ENCODE measurements at places on chromosomes 1 and 21. TPM values are rescaled to one million over a fixed set of nuclear protein-coding genes. Genes with fewer than 3 reads are reported as not detected.

DNA sequence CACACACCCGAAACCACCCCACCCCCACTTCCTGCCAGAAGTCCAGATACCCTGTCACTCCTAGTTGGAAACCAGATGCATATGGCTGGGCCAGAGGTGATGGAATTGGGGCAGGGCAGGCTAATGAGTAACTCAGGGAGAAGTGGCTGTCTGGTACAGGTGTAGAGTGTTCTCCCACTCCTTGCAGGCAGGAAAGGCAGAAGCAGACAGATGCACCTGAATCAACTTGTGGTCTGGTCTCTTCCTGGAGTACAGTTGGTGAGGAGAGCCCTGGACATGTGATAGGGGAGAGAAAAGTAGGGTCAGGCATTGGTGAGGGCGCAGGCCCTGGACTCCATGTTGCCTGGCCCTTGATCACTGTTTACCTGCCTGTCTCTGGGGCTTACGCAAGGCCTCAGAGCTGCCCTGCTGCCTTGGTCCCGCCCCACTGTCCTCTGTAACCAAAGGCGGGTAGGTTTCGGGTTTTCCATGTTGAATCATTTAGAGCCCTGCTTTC lies 2.5 kb downstream of the CGN start:
- peaks cover 29% of the 10 kb centered on the region for H3K4me1 ChIP-seq
- no peak overlapping the region for H3K4me3 ChIP-seq
- DNase-seq: no peak
- no peaks in the 10 kb centered on the region for H3K36me3 ChIP-seq

DNA sequence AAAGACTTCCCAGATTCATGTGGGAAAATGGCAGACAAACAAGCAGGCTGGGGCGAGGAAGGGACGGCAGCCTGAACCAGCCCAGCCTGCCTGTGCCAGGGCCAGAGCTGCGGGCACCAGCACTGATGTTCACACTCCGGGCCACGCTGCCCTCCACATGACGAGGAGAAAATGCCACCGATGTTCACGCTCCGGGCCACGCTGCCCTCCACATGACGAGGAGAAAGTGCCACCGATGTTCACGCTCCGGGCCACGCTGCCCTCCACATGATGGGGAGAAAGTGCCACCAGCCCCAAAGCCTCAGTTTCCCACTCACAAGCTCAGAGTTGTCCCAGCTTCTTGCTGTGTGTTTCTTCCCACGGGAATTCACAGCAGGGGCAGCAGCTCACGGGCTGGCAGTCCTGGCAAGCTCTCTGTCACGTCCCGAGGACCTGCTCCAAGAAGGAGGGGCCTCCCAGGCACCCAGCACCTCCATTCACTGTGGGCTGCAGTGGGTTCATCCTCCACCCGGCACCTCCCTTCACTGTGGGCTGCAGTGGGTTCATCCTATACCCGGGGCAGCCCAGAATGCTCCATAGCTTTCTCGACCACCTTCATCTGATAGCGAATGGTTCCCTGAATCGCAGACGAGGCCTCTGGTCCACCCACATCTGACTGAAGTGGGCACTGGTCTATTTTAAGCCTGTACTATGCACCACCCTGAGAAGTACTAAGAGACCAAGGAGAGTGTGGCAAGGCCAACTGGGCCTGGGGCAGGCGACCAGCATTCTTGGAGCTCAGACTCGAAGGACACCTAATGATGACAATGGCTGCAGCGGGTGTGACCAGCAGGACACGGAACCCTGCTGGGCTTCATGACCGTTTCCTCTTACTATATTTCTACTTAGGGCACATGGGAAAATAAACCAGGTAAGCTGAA lies 108.8 kb downstream of the NPHP4 start:
- no peaks in the 10 kb centered on the region for H3K27me3 ChIP-seq
- no peak overlapping the region for H3K27ac ChIP-seq
- H3K4me3 ChIP-seq: no peak overlapping the region

DNA sequence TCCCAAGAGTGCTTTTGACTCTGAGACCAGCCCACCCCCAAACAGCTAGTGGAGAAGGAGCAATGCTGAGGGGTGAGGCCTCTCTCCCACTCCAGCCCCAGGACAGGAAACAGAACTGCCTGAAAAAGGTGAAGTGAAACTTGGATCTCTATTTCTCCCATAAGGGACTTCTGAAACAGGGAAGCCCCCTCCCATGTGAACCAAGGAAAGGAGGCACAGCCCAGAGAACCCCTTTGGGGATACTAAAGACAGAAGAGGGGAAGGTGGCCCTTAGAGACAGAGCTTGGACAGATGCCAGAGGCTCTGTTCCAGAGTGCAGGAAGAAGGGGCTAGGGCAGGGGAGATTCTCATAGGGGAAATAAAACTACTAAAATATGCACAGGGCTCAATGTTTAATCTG lies 2.9 kb downstream of the TNFAIP8L2 start:
- no peaks in the 10 kb centered on the region for H3K36me3 ChIP-seq
- H3K4me1 ChIP-seq: peaks cover 42% of the 10 kb centered on the region
- peak overlapping the region; percentile 48 for H3K27ac ChIP-seq

DNA sequence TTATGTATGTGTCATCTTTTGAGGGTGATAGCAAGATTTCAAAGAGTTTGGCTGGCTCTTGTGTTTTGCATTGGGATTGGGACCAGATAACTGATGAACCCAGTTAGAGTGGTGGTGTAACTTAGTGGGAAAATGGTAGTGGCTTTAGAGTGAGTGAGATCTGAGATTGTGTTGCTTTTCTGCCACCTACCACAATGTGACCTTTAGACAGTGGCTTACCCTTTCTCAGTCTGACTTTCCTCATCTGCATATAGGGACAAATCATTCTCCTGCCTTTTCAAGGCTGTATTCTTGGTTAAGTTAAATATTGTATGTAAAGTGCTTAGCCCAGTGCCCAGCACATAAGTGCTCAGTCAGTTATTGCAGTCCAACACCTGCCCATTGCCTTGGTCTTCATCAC lies 31.3 kb downstream of the CENPF start:
- no peak overlapping the region for H3K27ac ChIP-seq
- no peaks in the 10 kb centered on the region for H3K27me3 ChIP-seq
- DNase-seq: no peak
- no peaks in the 10 kb centered on the region for H3K36me3 ChIP-seq
- H3K4me3 ChIP-seq: no peak overlapping the region

DNA sequence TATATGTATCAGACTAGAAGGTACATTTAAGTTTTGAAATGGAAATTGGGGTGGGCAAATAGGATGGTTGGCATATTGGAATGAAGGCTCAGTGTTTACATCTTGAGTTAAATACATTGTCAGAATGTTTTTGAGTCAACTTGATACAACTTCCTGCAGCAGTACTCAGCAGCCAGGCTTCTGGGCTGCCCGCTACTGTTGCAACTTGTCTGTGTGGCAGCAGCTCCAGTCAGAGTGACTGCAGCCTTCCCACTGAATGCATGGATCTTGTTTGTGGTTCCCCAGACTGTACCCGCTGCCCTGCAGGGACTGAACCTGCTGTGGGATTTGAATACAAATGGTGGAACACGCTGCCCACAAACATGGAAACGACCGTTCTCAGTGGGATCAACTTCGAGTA lies 24.9 kb upstream of the SARS1 start:
- no peak for DNase-seq
- H3K4me3 ChIP-seq: no peak overlapping the region
- no peaks in the 10 kb centered on the region for H3K36me3 ChIP-seq

- H3K36me3 ChIP-seq: peaks cover 17% of the 10 kb centered on the region
- no peak overlapping the region for H3K27ac ChIP-seq
- no peaks in the 10 kb centered on the region for H3K27me3 ChIP-seq
- no peak overlapping the region for H3K4me3 ChIP-seq
- H3K4me1 ChIP-seq: no peaks in the 10 kb centered on the region
Observed at GRCh38 chr1:180167021-180167701, 12.5 kb downstream of the QSOX1 start.

DNA sequence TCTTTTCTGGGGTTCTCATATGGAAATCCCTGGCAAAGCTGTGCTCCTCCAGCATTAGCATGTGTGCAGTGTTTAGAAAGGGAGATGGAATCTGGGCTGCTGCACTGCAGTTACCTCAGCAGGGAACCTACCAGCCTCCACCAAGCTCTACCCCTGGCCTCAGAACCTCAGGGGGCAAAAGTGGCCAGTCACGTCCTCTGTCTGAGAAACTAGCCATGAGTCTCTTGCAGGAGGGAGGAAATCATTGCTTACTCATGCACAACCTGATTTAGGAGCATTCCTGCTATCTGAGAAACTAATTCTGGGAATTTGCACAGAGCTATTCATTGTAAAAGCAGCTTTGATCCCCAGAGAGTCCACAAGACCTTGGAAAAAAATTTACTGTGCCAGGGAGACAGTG lies 80.6 kb upstream of the IPO9 start:
- no peak overlapping the region for H3K27ac ChIP-seq
- no peaks in the 10 kb centered on the region for H3K36me3 ChIP-seq
- H3K4me1 ChIP-seq: no peaks in the 10 kb centered on the region
- DNase-seq: no peak
- no peaks in the 10 kb centered on the region for H3K27me3 ChIP-seq

- H3K4me1 ChIP-seq: no peaks in the 10 kb centered on the region
- no peak overlapping the region for H3K27ac ChIP-seq
- no peak overlapping the region for H3K4me3 ChIP-seq
- H3K36me3 ChIP-seq: no peaks in the 10 kb centered on the region
- no peaks in the 10 kb centered on the region for H3K27me3 ChIP-seq
- DNase-seq: no peak
Observed at GRCh38 chr1:114250683-114251572, 97.3 kb upstream of the SYT6 start.

GRCh38 chr1:109895720-109896504 lies 14.7 kb upstream of the CSF1 start:
- DNase-seq: no peak
- peaks cover 5% of the 10 kb centered on the region for H3K27me3 ChIP-seq
- H3K27ac ChIP-seq: no peak overlapping the region
- no peak overlapping the region for H3K4me3 ChIP-seq
- H3K4me1 ChIP-seq: no peaks in the 10 kb centered on the region
- no peaks in the 10 kb centered on the region for H3K36me3 ChIP-seq

- no peaks in the 10 kb centered on the region for H3K4me1 ChIP-seq
- no peak overlapping the region for H3K27ac ChIP-seq
- DNase-seq: no peak
- H3K36me3 ChIP-seq: peaks cover 3% of the 10 kb centered on the region
Observed at GRCh38 chr1:20975668-20976067, 188.6 kb upstream of the HP1BP3 start.

DNA sequence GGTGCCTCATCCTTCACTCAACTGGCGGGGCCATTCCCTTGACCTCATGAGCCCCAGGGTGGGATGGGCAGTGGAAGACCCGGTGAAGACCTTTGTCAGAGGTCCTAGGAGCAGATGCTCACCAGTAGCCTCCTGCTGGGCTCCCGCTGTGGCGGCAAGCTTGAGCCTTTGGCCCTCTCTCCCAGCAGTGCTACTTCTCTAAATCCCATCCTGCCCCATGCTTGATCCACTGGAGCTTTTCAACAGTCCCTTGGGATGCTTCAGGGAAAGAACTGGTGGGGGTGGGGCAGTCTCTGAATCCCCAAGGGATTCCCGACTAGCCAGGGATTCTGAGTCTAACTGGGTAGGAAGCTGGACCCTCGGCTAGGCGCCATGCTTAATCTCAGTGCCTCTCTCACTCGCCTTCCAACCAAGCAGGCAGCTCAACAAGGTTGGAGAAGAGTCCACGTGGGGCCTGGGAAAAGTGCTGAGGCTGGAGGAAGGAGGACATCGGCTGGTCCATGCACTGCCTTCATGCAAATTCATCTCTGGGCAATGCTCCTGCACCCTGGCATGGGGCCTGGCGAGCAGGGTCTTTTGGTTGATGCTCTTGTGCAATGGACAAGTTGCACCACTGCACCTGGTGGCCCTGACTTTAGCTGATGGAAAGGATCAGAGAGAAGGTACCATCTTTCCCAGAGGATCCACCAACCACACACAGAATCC lies 190.3 kb downstream of the GRIK3 start:
- H3K27me3 ChIP-seq: peaks cover 43% of the 10 kb centered on the region
- no peak overlapping the region for H3K27ac ChIP-seq
- no peaks in the 10 kb centered on the region for H3K36me3 ChIP-seq
- H3K4me3 ChIP-seq: no peak overlapping the region
- DNase-seq: no peak
- no peaks in the 10 kb centered on the region for H3K4me1 ChIP-seq

DNA sequence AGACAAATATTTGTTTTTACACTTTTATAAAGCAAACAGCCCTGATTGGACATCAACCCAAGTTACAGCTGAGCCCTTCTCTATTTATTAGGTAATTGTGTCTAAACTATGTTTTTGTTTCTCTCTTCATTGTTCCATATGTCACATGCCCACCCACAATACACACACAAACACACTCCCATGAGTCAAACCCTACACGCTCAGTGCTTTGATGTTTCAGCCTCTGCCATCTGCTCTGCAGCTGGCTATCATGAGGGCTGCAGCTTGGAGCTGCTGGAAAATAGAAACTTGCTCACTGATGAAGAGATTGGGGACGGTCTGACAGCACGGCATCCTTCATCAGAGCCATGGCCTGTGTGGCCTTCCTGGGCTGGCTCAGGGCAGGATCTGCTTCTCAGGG lies 41.7 kb downstream of the PSMG1 start:
- H3K4me1 ChIP-seq: no peaks in the 10 kb centered on the region
- H3K27ac ChIP-seq: no peak overlapping the region
- H3K4me3 ChIP-seq: no peak overlapping the region
- DNase-seq: no peak
- no peaks in the 10 kb centered on the region for H3K27me3 ChIP-seq
- no peaks in the 10 kb centered on the region for H3K36me3 ChIP-seq

DNA sequence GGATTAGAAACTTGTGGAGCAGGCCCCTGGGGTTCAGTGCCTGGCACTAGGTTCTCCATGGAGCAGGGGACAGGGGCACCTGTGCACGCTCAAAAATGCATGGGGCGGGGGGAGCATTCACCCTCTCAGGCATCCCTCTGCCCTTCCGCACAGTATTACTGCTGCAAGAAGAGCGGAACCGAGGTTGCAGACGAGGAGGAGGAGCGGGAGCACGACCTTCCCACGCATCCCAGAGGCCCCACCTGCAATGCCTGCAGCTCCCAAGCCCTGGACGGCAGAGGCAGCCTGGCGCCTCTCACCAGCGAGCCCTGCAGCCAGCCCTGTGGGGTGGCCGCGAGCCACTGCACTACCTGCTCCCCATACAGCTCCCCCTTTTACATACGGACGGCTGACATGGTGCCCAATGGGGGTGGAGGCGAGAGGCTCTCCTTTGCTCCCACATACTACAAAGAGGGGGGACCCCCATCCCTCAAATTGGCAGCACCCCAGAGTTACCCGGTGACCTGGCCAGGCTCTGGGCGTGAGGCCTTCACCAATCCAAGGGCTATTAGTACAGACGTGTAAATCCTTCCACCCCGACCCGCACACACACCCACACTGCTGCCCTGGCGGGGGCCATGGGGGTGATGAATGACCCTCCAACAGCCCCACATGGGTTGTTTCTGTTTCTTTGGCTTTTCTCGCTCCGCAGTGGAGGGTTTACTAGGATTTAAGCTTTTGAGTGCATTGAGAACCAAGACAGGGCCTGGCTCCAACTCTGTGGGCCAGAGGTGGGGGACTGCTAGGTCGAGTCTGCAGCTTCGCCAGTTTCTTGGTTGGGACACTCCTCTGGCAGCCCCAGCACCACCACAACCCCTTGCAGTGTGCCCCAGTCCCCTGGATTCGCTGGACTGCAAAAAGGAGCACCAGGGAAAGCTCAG lies 63.7 kb downstream of the TOR1AIP2 start:
- H3K4me3 ChIP-seq: peak overlapping the region; percentile 55
- peak overlapping the region; percentile 42 for H3K27ac ChIP-seq
- no peaks in the 10 kb centered on the region for H3K36me3 ChIP-seq
- peaks cover 4% of the 10 kb centered on the region for H3K4me1 ChIP-seq

ZBTB17 gene
- 75.4 TPM for total RNA-seq

ZNF648 gene
- total RNA-seq: not detected

LINGO4 gene
- 0.25 TPM for total RNA-seq

MCOLN2 gene
- 17.3 TPM for total RNA-seq

TMEM240 gene
- total RNA-seq: 1.4 TPM

GORAB gene
- total RNA-seq: 17.8 TPM

FAM43B gene
- not detected for total RNA-seq

CDKN2C gene
- 5.0 TPM for total RNA-seq

CELA2A gene
- total RNA-seq: not detected

JAM2 gene
- total RNA-seq: not detected

AMY1C gene
- total RNA-seq: not detected

TAS1R1 gene
- not detected for total RNA-seq

SHISA4 gene
- 0.38 TPM for total RNA-seq

Measured in T-cell (primary cell).